ENCODE measurements at places on chromosomes 3 and 15.

DNA sequence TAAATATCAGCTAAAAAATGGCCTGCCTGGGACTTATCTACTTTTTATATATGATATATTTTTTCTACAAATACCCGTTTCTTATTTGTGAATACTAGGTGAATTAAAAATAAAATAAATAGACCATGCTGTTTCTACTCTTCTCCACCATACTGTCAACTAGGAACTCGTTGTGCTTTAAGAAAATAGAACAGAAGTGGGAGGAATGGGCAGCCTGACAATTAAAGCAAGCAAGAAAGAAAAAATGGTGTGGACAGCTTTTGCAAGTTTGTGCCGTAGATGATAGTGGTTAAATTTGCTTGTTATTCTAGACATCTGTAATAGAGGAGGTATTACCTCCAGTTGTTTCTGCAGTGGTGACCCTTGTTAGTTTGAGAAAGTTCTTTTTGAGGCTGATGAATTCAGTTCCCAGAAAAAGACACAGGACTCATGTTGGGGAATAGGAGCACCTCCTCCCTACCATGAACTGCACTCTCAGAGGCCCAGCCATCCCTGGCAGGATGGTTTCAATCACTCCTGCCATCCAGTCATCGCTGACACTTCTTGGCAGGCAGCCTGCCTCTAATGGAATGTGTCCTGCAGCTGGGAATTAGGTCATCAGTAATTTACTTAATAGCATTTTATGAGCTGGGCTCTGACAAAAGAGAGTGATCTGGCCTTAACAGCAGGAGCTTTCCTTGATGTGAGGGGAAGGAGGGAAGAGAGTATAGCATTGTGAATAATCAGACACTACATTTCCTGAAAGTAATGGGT lies 105.0 kb upstream of the GAP43 start:
- DNase-seq: no peak

DNA sequence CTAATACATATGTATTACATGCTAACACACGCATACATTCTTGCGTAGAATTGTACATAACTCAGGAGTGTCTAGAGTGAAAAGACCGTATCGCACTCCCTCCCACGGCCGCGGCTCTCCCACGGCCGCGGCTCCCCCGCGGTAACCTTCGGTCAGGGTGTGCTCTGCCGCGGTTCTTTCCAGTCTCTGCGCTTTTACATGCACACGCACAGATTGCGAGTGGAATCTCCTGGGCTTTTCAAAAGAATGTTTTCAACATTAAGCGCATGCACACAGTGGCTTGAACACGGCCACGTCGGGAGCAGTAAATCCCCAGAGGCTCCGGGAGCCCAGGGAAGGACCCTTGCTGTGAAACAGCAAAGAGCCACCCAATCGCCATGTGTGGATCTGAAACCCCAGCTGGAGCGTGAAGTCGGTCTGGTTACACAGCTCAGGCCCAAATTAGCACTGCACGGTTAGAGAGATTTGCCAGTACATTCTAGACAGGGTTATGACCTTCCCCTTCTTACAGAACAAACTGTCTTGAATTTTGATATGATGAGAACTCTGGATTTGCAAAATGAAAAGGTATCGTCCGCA lies 805 bp upstream of the RGMA start:
- DNase-seq: no peak

DNA sequence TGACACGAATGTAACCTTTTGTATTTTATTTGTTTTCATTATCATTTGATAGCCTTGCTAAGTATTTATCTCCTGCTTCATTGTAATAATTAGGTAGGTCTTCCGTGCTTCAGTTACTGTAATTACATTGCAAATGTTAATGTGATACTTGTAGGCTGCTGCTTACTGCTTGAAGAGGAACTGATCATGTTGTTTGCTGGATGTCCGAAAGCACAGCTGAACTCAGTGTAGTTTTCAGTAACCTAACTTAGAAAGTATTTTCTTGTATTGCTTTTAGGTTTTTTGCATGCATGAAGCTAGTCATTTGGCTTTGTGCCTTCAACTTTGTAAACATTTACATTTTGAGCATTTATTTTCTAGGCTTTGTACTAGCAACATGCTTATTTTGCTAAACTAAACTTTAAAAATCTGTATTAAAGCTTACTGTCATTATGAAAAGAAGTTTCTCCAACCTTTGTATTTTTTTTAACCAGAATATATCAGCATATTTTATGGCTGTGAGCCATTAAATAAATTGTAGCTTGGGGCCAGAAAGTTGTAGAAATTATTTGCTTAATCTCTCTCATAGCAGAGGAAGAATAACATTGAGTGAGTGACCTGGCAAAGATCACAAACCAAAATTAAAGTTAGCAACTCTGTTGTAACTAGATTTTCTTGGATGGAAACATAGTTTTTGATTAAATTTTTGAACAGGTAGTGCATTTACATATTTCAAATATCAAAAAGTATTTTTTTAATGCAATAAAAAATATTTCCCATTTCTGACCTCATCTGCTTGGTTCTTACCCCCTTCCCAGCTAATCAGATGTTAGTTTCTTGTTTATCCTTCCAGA lies 30.7 kb downstream of the SACM1L start:
- DNase-seq: no peak

DNA sequence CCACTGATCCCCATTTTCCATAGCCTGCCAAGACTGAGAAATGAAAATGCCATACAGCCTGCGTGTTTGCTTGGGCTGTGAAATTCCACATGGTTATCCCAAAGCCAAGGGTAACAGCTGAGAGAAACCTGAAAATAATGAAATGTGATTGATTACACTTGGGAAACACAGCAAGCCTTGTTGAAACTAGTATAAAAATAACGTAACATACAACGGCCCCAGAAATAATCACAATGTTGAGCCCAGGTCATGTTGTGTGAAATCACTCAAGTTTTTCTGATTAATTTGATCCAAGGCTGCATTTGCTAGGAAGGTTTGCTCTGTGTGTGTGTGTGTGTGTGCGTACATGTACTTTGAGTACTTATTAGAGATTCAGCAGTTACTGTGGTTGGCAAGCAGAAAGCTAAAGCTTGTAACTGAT lies 269.0 kb downstream of the OXSM start:
- no peak for DNase-seq

- no peak for DNase-seq
Measured at GRCh38 chr3:160125258-160125657, 100.0 kb upstream of the C3orf80 start.

GRCh38 chr3:141184430-141184829 lies 47.2 kb upstream of the PXYLP1 start:
- no peak for DNase-seq

- DNase-seq: no peak
Measured at GRCh38 chr3:102084704-102085103, 235.4 kb downstream of the NFKBIZ start.

DNA sequence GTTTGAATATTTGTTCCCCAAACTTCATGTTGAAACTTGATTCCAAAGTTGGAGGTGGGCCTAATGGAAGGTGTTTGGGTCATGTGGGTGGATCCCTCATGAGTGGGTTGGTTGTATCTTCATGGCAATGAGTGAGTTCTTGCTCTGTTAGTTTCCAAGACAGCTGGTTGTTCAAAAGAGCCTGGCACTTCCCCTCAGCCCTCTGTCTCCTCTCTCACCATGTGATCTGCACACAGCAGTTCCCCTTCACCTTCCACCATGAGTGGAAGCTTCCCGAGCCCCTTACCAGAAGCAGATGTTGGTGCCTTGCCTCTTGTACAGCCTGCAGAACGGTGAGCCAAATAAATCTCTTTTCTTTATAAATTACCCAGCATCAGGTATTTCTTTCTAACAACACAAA lies 327.1 kb upstream of the SLCO3A1 start:
- DNase-seq: no peak

DNA sequence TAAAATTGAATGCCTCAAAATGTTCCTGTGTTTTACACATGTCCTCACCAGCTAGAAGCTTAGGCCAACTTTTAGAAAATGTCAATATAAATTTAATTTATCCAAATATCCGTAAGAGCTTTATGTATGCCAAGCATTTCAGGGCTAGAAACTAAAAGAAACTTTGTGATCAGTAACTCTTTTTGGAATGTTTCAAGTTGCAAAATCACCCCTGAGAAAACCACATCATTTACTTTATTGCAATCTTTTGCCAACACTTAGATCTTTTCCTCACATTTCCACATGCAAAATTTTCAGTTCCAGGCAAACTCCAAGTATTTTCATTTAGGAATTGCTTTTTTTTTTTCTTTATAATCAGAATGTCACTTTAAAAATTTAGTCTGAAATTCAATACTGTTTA lies 20.1 kb upstream of the IGF1R start:
- no peak for DNase-seq

GRCh38 chr3:14431917-14432834 lies 29.8 kb downstream of the SLC6A6 start:
- DNase-seq: peak; percentile 91

DNA sequence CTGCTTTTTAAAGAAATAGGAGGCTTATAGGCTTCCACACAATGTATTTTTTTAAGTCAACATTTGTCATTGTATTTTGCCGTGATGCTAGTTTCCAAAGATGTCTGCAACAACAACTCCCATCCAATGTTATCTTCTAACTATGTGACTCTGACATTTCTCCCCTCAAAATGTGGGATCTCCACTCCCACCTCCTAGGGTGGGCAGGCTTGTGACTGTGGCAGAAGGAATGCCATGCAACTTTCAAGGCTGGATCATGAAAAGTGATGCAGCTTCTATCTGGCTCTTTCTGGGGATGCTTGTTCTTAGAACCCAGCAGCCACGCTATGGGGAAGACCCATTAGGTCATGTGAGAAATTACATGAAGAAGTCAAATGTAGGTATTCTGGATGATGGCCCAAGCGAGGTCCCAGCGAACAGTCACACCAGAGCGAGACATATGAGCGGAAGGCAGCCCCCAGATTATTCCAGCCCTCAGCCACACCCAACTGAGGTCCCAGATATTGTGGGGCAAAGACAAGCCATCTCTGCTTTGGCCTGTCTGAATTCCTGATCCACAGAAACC lies 124.3 kb downstream of the BDH1 start:
- no peak for DNase-seq

- DNase-seq: no peak
Measured at GRCh38 chr15:48974882-48975281, 11.2 kb upstream of the SHC4 start.

DNA sequence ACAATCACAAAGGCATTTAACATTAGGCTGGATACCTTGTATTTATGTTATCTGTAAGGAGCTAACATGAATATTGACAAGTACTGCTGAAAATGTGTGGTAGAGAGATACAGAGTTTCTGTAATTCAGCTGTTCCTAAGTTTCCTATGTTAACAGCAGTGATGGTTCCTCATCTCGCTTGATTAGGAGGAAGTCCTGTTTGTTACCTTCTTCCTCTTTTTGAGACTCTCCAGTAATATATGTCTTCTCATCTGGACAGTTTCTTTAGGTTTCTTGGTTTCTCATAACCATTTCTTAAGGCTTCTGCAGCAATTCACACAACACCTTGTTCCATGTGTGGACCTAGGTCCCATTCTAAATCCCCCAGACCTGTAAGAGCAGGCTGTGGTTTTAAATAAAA lies 11.4 kb upstream of the PEX5L start:
- DNase-seq: no peak

GRCh38 chr3:64327100-64327804 lies 102.0 kb upstream of the PRICKLE2 start:
- no peak for DNase-seq

DNA sequence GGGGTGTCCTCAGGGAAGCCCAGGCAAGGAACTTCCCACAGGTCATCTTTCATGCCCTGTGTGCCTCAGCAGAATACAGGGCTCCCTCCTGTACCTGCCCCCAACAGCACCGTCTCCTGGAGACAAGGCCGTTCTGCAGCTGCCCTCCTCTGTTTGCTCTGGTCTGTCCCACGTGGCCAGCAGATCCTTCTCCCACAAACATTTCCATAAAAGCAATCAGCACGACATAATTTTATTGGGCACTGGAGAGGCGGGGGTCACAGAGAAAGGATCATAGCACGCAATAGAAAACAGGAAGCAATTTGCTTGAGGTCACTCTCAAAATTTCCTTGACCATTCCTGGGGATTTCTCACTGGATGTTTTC lies 29.4 kb downstream of the STARD5 start:
- DNase-seq: no peak

- no peak for DNase-seq
Measured at GRCh38 chr3:35596335-35596995, 42.9 kb upstream of the ARPP21 start.

GRCh38 chr3:71629711-71630110 lies 46.2 kb upstream of the FOXP1 start:
- DNase-seq: no peak

DNA sequence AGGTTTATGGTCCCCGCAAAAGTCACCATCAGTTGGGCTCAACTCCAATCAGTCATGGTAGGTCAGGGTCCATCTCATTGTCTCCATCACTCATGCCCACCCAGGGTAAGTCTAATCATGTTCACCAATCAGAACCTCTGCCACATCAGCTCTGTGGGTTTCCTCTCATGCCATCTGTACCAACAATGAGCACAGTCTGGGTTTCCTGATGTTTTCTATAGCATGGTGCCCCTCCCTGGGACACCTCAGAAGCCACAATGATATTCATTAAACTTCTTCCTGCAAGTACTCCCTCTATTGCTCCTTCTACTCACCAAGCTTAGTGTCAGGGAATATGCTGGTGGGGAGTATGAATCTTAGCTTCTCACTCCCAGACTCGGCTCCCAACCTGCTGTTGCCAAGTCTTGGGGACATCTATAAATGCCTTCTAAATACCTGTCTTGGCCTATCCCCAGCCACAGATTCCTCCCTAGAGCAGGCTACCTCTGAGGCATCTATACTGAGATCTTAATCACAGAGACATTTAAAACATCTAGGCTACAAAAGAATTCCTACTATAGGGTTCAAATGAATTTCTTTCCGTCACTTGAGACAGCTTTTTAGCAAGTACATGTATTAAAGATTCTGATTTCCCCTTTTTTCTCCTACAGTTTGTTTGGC lies 5.0 kb upstream of the CCR2 start:
- no peak for DNase-seq

DNA sequence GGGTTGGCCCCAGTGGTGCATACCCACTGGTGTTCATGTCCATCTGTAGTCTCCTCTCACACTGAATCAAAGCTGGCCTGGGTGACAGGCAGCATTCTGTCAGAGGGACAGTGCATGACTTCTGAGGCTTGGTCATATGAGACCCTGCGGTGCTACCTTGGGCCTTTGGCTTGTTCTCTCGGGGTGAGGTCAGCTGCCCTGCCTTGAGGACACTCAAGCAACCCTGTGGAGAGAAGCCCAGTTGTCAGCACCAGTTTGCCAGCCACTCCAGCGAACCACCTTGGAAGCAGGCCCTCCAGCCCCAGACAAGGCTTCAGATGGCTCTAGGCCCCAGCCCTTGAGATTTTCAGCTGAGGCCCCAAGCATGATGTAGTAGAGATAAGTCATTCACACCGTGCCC lies 16.9 kb upstream of the RAB7A start:
- no peak for DNase-seq

Measured in SW 1271 (cell line).